Peyer's patch (tissue), 4 donors: ENCODE measurements at places on chromosomes 2 and 18. TPM values are rescaled to one million over a fixed set of nuclear protein-coding genes. Genes with fewer than 3 reads are reported as not detected.

- no peak for DNase-seq
These were observed 228.7 kb upstream of the SIX2 start for GRCh38 chr2:45237850-45238542.

GRCh38 chr2:216081012-216081411 is 597 bp downstream of the PECR start:
- no peak for DNase-seq

- DNase-seq: no peak
These were observed 47.0 kb upstream of the PTH2R start for GRCh38 chr2:208359632-208359986.

GRCh38 chr2:128318776-128319464 is at the start of gene HS6ST1:
HS6ST1 (minus strand) TSS chr2:128318868; CDS start chr2:128318563, 305 bp downstream.
- peak; percentile 83 for DNase-seq

DNA sequence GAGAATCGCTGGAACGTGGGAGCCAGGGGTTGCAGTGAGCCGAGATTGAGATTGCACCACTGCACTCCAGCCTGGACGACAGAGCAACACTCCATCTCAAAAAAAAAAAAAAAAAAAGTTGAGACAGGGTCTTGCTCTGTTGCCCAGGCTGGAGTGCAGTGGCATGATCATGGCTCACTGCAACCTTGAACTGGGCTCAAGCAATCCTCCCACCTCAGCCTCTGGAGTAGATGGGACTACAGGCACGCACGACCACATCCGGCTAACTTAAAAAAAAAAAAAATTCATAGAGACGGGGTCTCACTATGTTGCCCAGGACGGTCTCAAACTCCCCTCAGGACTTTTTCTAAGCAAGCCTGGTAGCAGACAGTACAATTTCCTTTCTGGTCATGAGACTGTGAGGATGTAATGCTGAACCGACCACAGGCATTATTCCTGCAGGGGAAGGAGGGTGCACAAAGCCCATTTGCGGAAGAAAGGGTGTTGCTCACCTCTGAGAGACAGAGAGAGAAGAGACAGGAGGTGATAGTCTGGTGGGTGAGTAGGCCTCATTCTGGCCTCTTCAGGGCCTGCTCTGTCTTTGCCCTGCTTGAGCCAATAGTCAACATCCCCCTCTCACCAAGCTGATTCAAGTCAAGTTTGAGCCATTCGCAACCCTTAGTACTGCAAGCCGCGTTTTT is 205.3 kb downstream of the ZFP36L2 start:
- no peak for DNase-seq

DNA sequence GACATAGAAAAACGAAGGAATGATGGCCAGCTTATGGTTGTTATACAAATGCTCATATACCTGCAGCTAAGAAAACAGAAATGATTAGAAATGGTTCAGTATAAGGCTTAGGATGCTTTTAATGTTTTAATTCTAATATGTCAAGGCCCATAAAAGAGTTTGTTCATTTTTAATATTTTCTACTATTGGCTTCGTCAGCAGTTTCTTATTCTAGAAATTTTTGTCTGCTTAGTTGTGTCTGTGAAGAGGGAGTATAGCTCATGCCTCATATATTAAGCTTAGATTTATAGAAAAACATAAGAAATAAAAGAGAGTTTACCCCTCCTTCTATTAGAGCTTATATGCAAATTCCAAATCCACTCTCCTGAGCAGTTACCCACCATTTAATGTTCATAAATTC is 292.6 kb downstream of the SLC8A1 start:
- DNase-seq: no peak

- no peak for DNase-seq
These were observed 37.4 kb downstream of the EPAS1 start for GRCh38 chr2:46334389-46335271.

- DNase-seq: no peak
These were observed 495 bp upstream of the IL36RN start for GRCh38 chr2:113058411-113058994.

GRCh38 chr18:54860941-54861340 is 32.7 kb downstream of the RAB27B start:
- no peak for DNase-seq

DNA sequence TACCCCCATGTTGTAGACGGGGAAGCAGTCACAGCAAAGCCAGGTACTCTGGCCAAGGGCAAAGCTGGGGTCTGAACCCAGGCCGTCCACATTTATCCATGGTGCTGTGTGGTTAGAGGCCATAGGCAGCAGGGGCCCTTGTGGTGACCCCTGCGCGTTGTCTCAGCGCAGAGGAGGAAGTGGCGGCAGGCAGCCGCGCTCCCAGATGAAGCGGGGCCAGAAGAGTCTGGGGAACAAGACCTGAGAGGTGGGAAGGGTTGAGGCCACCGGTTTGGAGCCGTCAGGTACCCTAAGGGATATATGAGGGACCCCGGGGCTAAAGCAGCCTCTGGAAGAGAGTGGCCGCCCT is 770 bp downstream of the ZNF396 start:
- peak; percentile 40 for DNase-seq

DNA sequence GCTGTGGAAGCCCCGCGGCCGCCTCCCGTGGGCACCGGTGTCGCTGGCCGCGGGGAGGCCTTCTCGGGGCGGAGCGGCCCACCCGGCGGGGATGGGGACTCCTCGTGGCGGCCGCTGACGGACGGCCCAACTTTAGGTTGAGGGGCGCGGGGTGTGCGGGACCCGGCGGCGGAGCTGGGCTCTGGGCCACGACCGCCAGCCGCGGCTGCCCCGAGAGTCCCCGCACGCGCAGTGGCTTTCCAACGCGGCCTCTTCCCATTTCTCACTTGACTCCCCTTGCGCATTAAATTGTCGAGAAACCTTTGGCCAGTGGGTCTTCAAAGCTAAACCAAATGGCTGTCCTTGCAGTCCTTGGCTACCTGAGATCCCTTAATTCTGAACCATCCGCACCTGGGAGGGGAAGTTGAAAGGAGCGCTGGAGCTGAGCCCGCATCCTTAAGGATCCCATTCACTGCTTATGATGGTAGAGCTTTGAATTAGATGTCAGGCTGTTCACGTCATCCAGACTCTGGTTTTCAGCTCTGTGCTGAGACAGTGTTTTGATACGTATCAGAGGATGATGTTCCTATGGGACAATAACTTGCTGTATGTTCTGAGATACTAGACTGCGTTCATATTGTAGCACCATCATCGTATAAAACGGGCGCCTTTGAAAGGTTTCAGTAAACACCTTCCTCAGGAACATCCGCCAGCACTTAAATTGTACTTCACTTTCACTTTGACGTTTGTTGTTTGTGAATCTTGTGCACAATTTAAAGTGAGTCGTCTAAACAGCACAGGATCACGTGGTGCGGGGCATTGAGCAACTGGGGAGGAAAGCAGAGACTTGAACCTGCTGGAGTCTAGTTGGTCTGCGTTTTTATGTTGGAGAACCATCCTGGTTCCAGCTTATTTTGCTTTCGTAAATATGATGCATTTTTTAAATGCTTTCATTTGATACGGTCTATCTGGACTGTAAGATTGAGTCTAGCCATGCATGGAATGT is 874 bp downstream of the CLIP4 start:
- DNase-seq: peak; percentile 89

DNA sequence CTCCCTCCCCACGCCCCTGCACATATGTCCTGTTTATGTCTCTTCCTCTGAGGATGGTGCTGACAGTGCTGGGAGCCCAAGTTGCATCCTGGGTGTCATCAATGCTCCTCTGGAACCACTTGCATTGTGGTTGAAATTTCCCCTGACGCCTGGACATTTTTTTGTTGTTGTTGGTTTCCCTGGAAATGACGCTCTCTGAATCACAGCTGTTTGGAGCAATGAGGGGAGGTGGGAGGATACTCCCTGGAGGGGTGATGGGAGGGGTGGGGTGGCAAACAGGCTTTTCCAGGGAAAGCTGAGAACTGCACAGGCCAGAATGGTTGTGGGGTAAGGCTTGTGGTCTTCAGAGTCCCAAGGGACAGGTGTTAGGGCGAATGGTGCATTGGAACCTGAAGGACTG is 29.6 kb downstream of the CELF4 start:
- no peak for DNase-seq

- no peak for DNase-seq
These were observed 8.2 kb upstream of the KIAA2012 start for GRCh38 chr2:202064881-202065230.

DNA sequence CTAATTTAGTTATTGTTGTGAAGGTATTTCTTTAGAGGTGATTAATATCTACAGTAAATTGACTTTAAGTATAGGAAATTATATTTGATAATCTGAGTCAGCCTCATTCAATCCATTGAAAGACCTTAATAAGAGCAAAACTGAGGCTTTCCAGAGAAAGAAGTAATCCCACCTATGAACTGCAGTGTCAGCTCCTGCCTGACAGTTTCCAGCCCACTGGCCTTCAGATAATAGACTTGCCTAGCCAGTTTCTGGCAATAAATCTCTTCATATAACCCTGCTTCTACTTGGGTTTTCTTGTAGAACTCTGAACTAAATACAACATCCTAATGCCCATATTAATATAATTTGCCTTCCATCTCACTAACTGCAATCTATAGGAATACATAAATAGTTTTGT is 437.9 kb upstream of the UBE2E3 start:
- DNase-seq: no peak

GRCh38 chr2:28322051-28322450 is 70.6 kb upstream of the FOSL2 start:
- no peak for DNase-seq

DNA sequence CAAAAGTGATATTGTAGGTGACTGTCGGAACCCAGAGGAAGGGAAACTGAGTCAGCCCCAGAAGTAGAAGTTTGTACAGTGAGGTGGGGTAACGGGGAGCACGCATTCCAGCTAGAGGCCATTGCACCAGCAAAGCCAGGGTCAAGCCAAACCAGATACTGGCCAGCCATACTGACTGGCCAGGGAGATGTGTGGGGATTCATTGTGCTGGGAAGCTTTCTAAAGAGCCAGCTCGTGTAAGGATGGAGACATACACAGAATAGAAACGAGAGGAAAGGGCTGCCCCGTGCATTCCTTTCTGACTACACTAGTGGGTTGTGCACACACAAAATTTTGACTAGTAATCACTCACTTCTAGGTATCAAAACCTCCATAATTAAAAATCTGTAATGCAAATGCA is 175.3 kb upstream of the PID1 start:
- no peak for DNase-seq

DNA sequence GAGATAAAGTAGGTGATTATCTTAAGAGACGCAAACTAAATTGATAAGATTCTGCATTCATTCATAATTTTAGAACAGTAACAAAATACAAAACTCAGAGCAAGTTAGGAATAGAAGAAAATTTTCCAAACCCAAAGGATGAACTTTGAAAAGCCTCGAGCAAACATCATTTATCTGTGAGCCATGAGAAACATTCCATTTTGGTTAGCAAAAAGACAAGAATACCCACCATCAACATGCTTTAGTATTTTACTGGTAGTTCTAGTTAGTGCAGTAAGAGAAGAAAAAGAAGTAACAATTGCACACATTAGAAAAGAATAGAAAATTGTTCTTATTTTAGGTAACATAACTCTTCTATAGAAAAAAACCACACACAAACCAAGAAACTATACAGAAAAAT is 291.3 kb upstream of the TCF4 start:
- no peak for DNase-seq

GRCh38 chr2:232973011-232973735 is 39.9 kb downstream of the NGEF start:
- no peak for DNase-seq

- DNase-seq: no peak
These were observed 303.9 kb upstream of the EPHA4 start for GRCh38 chr2:221876016-221876415.

- DNase-seq: no peak
These were observed 771.1 kb upstream of the ZEB2 start for GRCh38 chr2:145290986-145291385.

DNA sequence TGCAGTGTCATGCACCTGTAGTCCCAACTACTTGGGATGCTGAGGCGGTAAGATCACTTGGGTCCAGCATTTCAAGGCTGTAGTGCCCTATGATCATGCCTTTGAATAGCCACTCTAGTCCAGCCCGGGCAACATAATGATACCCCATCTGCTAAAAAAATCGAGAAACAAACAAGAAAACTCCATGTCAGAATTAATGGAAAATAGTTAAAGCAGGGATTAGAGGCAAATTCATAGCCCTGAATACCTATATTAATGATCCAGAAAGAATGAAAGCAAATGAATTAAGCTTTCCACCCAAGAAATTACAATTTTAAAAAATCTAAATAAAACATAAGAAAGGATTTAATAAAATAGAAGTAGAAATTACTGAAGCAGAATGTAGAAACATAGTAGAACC is 143.0 kb downstream of the MYO3B start:
- DNase-seq: no peak

DNA sequence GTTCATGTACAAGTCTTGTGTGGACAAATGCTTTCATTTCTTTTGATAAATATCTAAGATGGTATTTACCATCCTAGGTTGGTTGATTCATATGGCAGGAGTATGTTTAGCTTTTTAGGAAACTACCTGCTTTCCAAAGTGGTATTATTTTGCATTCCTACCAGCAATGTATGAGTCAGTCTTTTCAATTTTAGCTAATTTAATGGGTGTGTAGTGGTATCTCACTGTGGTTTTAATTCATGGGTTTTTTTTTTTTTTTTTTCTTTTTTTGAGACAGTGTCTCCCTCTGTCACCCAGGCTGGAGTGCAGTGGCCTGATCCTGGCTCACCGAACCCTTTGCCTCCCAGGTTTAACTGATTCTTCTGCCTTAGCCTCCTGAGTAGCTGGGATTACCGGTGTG is 4.2 kb downstream of the ZNF512 start:
- no peak for DNase-seq

DNA sequence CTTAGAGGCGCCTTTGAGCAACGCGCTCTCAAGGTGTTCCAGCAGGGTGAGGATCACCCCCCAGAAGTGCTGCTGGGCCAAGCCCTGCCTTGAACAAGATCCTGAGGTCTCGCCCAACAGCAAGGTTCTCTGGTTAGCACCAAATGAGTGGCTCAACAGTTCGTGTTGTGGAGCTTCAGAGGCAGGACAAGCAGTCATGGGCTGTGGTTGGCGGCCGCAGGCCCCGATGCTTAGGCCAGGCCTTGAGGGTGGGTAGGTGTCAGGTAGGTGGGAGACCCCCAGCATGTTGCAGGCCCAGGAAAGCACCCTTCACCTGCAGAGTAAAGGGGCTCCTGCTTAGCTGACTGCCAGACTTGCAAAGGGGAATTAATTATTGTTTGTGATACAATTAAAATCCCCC is 70.2 kb upstream of the FOSL2 start:
- DNase-seq: no peak

DNA sequence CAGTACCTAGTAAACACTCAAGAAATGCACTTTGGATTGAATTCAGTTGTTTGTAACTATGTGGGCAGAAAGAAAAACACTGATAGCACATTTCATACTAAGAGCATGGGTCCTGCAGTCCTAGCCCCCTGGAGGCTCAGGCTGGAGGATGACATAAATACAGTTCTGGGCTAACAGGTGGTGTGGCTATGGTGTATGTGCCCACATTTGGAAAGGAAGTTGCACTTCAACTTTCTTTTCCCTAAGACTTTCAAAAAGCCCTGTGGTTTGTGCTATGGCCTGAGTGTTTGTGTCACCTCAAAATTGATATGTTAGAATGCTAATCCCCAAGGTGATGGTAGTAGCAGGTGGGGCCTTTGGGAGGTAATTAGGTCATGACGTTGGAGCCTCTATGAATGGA is 218.2 kb downstream of the CDCA7 start:
- DNase-seq: no peak

Gene NR4A2
- 1.9 TPM for total RNA-seq

Gene KCNE4
- total RNA-seq: 2.5 TPM

Gene RGPD4
- not detected for total RNA-seq

Gene POTEI
- total RNA-seq: 0.53 TPM

Gene SLC9A4
- total RNA-seq: not detected

Gene IL18RAP
- 4.8 TPM for total RNA-seq

Gene SKOR2
- not detected for total RNA-seq

Gene SLC5A7
- not detected for total RNA-seq

Gene DES
- 574 TPM for total RNA-seq

Gene DSC3
- total RNA-seq: 2.0 TPM

Gene GRHL1
- total RNA-seq: not detected
